Activated CD4-positive, alpha-beta memory T cell treated with anti-CD3 and anti-CD28 coated beads for 36 hours (primary cell): ENCODE measurements at places on chromosomes 4 and X. TPM values are rescaled to one million over a fixed set of nuclear protein-coding genes. Genes with fewer than 3 reads are reported as not detected.

DNA sequence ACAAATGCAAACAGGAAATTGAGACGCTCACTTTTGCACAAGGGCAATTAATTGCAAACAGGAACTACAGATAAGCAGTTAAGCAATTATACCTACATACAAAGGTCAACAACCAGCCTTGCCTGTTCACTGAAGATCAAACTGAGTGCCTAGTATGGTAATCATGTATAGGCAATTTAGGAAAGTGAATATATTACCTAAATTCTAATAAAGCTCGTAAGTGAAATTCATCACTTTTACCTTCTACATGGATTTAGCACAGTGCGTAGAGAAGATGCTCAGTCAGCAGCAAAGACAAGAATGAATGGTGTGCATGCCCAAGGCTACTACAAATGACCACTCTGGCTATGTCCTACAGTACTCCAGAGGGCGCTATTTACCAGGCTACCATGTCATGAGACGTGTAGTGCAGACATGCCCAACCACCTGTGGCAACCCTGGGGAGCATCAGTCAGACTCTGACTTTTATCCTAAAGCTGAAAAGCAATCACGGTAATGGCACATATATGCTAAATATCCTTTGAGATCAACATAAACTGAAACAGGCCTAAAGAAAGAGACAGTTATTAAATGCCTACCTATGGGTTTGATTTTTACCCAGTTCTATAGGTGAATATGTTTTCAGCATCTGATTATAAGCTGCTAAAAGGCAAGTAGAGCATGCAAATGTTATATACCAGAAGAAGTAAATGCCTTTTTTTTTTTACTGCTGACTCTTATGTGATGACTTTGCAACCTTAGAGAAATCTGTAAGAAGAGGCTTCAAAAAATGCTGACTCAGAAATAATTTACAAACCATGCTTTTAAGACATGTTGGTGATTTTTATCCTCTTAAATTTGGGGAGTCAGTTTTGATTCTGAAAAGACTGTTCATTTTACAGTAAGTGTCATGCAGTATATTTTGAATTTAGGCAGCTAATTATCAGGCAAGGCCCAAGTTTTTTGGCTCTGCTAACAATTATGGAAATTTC lies 178.0 kb downstream of the PPP3CA start:
- peaks cover 3% of the 10 kb centered on the region for H3K36me3 ChIP-seq
- H3K4me1 ChIP-seq, result peaks cover 9% of the 10 kb centered on the region
- no peak overlapping the region for H3K4me3 ChIP-seq
- DNase-seq, result peak; percentile 69
- no peak overlapping the region for H3K27ac ChIP-seq
- H3K27me3 ChIP-seq, result no peaks in the 10 kb centered on the region

DNA sequence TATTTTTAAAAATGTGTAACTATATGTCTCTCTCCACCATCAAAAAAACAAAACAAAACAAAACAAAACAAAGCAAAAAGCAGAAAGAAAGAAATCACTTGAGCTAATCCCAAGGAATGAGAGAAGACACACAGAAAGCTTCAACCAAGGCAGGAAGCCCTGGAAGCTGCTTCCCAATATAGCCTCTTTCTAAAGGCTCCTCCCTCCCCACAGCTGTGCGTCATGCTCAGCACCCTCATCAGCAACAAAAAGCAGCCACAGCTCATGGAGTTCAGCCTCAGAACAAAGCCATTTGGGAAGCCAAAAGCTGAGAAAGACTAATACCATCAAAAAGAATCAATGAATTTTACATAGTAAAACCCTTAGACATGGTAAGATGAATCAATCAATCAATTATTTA lies 501.6 kb upstream of the SMIM31 start:
- no peaks in the 10 kb centered on the region for H3K27me3 ChIP-seq
- no peaks in the 10 kb centered on the region for H3K4me1 ChIP-seq
- DNase-seq, result no peak

DNA sequence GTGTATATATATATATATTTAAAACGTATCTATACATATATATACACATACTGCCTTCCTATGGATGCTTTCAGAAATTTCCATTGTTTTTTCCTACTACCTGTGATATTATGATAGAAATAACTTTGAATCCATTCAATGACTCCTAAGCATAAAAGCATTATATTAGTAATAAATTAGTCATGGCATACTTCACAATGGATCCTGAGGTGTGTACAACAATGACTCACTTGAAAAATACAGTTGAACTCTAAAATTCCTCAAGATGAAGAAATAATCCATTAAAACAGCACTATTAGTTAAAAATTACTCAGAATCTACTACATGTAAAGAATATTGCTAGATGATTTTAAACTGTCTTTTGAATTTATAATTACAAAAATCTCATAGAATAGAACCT lies 201.1 kb downstream of the STPG2 start:
- H3K27ac ChIP-seq, result no peak overlapping the region
- no peak overlapping the region for H3K4me3 ChIP-seq
- H3K27me3 ChIP-seq, result no peaks in the 10 kb centered on the region
- no peaks in the 10 kb centered on the region for H3K36me3 ChIP-seq
- DNase-seq, result no peak

DNA sequence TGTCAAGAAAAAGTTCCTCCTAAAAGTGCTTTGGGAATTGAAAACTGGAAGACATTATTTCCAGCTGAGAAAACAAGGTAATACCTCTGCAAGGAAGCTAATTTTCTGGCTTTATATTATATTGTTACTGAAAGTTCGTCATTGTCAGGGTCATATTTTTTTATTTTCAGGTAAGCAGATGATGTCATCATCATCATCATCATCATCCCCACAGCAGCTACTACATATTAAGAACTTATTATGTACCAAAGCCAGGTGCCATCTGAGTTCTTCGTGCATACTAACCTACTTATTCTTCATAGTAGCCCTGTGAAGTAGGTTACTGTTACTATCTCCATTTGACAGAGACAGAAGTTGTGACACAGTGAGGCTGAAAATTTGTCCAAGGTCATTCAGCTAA lies 52.9 kb upstream of the MND1 start:
- peaks cover 5% of the 10 kb centered on the region for H3K36me3 ChIP-seq
- H3K27me3 ChIP-seq, result no peaks in the 10 kb centered on the region
- H3K27ac ChIP-seq, result no peak overlapping the region
- no peak overlapping the region for H3K4me3 ChIP-seq
- peaks cover 4% of the 10 kb centered on the region for H3K4me1 ChIP-seq
- no peak for DNase-seq

- no peak for DNase-seq
- H3K4me1 ChIP-seq, result no peaks in the 10 kb centered on the region
- no peaks in the 10 kb centered on the region for H3K36me3 ChIP-seq
- no peaks in the 10 kb centered on the region for H3K27me3 ChIP-seq
- H3K4me3 ChIP-seq, result no peak overlapping the region
These were observed 101.0 kb downstream of the OPHN1 start for GRCh38 chrX:68332201-68332731.

GRCh38 chr4:151139814-151140213 lies 40.4 kb downstream of the RPS3A start:
- no peak for DNase-seq
- H3K36me3 ChIP-seq, result no peaks in the 10 kb centered on the region
- H3K4me1 ChIP-seq, result no peaks in the 10 kb centered on the region

DNA sequence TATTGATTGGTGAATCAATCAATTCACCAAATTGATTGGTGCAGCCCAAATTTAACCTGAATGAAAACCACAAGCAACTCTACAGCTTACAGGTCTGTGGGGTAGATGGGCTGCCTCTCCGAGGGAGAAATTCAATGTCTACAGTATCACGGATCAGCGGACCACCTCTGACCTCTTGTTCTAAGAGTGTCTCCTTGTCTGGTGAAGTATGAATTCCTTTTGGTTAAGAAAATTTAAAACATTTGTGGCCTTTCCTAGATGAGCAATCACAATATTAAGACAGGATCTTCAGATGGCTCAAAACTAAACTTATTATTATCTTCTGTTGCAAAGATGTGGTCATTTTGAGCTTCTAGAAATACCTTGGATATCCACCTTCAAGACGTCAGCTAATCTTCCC lies 153.3 kb downstream of the IL15 start:
- no peaks in the 10 kb centered on the region for H3K4me1 ChIP-seq
- H3K27ac ChIP-seq, result no peak overlapping the region
- no peak overlapping the region for H3K4me3 ChIP-seq
- DNase-seq, result no peak

GRCh38 chr4:7887436-7887835 lies 52.2 kb downstream of the AFAP1 start:
- H3K27ac ChIP-seq, result no peak overlapping the region
- DNase-seq, result no peak
- no peaks in the 10 kb centered on the region for H3K27me3 ChIP-seq

The PWWP3B gene
- not detected for total RNA-seq

GRCh38 chrX:39165185-39165584 lies 363.9 kb downstream of the MID1IP1 start:
- H3K27me3 ChIP-seq, result no peaks in the 10 kb centered on the region
- no peaks in the 10 kb centered on the region for H3K36me3 ChIP-seq
- DNase-seq, result no peak
- peaks cover 43% of the 10 kb centered on the region for H3K4me1 ChIP-seq
- H3K4me3 ChIP-seq, result no peak overlapping the region

GRCh38 chr4:142285222-142285583 lies 560.9 kb downstream of the INPP4B start:
- no peak overlapping the region for H3K27ac ChIP-seq
- H3K27me3 ChIP-seq, result no peaks in the 10 kb centered on the region
- no peak for DNase-seq
- H3K4me3 ChIP-seq, result no peak overlapping the region
- H3K36me3 ChIP-seq, result peaks cover 13% of the 10 kb centered on the region
- peaks cover 23% of the 10 kb centered on the region for H3K4me1 ChIP-seq

The TCEAL3 gene
- total RNA-seq, result 5.6 TPM

DNA sequence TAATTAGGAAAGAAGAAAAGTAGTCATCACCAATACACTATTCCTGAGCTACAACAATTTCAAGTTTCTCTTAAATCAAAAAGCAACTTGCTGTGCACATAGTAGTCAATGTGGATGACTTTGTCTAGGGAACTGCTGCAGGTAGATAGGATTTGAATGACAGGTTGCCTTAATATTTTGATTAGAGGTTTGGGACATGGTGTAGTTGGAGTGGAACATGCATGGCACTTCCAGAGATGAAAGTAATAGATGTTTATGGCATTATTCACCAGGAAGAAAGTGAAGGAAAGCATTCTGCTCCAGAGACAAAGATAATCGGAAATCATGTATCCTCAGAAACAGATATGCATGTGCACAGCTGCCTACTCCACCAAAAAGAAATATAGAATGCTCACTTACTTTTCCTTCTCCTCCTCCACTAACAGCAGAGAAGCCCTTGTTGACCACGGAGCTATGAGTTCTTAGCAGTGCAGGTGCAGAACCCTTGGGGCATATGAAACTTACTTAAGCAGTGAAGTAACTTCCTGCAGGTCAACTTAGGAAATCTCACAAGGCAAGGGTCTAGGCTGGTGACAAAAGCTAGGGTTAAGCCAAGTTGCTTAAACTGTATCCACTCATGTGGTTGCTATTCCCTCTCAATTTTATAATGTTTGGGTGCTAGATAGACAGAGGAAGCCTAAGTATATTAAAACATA lies 390.8 kb downstream of the HNRNPD start:
- H3K4me1 ChIP-seq, result no peaks in the 10 kb centered on the region
- peaks cover 3% of the 10 kb centered on the region for H3K27me3 ChIP-seq
- no peaks in the 10 kb centered on the region for H3K36me3 ChIP-seq
- H3K4me3 ChIP-seq, result no peak overlapping the region
- no peak overlapping the region for H3K27ac ChIP-seq

- no peak for DNase-seq
- H3K4me1 ChIP-seq, result no peaks in the 10 kb centered on the region
- no peak overlapping the region for H3K4me3 ChIP-seq
- no peak overlapping the region for H3K27ac ChIP-seq
- H3K36me3 ChIP-seq, result no peaks in the 10 kb centered on the region
These were observed 42.3 kb downstream of the SHOX start for GRCh38 chrX:672931-673330.

GRCh38 chr4:55758066-55758465 lies 61.5 kb upstream of the EXOC1L start:
- no peaks in the 10 kb centered on the region for H3K36me3 ChIP-seq
- no peak overlapping the region for H3K4me3 ChIP-seq
- no peak overlapping the region for H3K27ac ChIP-seq

DNA sequence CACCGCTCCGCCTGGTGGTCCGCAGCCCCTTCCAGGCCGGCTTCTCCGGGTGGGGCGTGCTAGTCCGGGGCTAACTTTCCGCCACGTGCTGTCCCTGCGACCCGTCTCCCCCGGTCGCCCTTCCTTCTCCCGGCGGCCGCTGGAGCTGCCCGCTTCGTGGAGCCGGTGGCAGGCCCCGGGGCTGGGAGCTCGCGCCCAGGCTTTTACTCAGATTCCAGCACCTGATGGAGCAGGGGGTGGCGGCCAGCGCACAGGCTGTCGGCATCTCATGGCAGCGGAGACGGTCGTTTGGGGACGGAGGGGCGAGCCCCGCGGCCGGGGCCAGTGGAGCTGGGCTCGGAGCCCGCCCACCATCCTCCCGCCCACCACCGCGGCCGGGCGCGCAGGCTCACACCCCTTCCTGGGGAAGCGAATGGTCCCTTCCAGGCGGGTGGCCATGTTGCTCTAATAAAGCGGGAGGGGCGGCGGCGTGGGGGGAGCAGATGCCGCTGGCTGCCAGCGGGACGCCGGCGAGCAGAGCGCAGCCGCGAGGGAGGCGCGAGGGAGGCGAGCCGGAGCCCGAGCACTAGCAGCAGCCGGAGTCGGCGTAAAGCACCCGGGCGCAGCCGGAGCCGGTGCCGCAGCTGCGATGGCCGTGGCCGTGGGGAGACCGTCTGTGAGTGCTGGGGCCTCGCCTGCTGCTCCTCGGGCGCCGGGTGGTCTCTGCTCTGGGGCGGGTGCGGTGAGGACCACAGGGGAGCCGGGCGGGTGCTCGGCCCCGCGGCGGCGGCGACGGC lies at the start of gene SEPTIN11:
TSS of gene SEPTIN11 (plus strand) at position 477 of the 776 bp plus-strand sequence. CDS start at position 629, 152 bp downstream.
- peak within 1 kb of the TSS; percentile 81 for H3K4me3 ChIP-seq
- H3K27ac ChIP-seq, result peak within 1 kb of the TSS; percentile 51
- peak; percentile 84 for DNase-seq
- peaks cover 12% of the 10 kb centered on the region for H3K4me1 ChIP-seq

DNA sequence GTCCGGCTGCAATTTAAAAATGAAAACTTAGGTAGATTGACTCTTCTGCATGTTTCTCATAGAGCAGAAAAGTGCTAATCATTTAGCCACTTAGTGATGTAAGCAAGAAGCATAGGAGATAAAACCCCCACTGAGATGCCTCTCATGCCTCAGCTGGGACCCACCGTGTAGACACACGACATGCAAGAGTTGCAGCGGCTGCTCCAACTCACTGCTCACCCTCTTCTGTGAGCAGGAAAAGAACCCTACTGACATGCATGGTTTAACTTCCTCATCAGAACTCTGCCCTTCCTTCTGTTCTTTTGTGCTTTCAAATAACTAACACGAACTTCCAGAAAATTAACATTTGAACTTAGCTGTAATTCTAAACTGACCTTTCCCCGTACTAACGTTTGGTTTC lies 41.0 kb downstream of the MAP7D3 start:
- no peaks in the 10 kb centered on the region for H3K27me3 ChIP-seq
- H3K4me3 ChIP-seq, result no peak overlapping the region
- peaks cover 6% of the 10 kb centered on the region for H3K4me1 ChIP-seq
- no peak overlapping the region for H3K27ac ChIP-seq

GRCh38 chr4:86977621-86978184 lies 42.9 kb downstream of the AFF1 start:
- H3K27ac ChIP-seq, result peak overlapping the region; percentile 6
- no peaks in the 10 kb centered on the region for H3K27me3 ChIP-seq
- peak; percentile 43 for DNase-seq
- no peak overlapping the region for H3K4me3 ChIP-seq
- peaks cover 59% of the 10 kb centered on the region for H3K4me1 ChIP-seq

The AP1S2 gene
- total RNA-seq, result 21.4 TPM
